Effector memory CD4-positive, alpha-beta T cell (primary cell): ENCODE measurements at places on chromosomes 12 and 14.

GRCh38 chr14:99745307-99745951 is 47.8 kb upstream of the EML1 start:
- H3K27ac ChIP-seq: no peak overlapping the region
- peaks cover 5% of the 10 kb centered on the region for H3K4me1 ChIP-seq
- H3K36me3 ChIP-seq: no peaks in the 10 kb centered on the region
- no peak for DNase-seq
- H3K27me3 ChIP-seq: no peaks in the 10 kb centered on the region
- no peak overlapping the region for H3K4me3 ChIP-seq

DNA sequence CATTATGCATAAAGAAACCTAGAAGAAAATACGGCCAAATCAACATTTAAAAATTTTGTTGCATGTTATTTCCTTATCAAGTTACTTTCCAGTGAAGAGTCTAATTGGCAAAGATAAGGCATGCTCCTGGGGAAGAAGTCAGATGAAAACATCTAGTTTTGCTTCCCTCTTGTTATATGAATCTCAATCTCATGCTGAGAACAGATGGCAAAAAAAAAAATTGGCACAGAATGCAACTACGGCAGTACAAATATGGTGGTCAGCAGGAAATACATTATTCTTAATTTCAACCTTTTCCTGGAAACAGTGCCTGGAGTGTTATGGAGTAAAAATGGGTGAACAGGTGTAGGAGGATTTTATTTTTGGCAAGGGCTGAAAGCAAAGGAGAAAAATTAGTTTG is 32.8 kb downstream of the HECTD4 start:
- DNase-seq: no peak
- H3K4me3 ChIP-seq: no peak overlapping the region
- H3K27ac ChIP-seq: no peak overlapping the region
- H3K36me3 ChIP-seq: no peaks in the 10 kb centered on the region
- H3K27me3 ChIP-seq: no peaks in the 10 kb centered on the region
- no peaks in the 10 kb centered on the region for H3K4me1 ChIP-seq

DNA sequence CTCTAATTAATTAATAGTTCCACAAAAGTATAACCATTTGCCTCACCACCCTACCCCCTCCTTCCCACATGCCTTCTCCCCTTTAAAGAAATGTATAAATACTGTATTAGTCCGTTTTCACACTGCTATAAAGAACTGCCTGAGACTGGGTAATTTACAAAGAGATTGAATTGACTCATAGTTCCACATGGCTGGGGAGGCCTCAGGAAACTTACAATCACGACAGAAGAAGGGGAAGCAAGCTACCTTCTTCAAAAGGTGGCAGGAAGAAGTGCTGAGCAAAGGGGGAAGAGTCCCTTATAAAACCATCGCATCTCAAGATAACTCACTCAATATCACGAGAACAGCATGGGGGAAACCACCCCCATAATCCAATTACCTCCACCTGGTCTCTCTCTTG is 8.2 kb upstream of the RESF1 start:
- no peak overlapping the region for H3K27ac ChIP-seq
- H3K36me3 ChIP-seq: no peaks in the 10 kb centered on the region
- no peak overlapping the region for H3K4me3 ChIP-seq
- no peaks in the 10 kb centered on the region for H3K27me3 ChIP-seq
- DNase-seq: no peak

- peaks cover 7% of the 10 kb centered on the region for H3K4me1 ChIP-seq
- H3K4me3 ChIP-seq: no peak overlapping the region
- H3K27me3 ChIP-seq: no peaks in the 10 kb centered on the region
Observed at GRCh38 chr14:65169351-65169750, 67.0 kb upstream of the MAX start.

GRCh38 chr14:23831596-23831995 is 122.0 kb upstream of the DHRS4 start:
- no peaks in the 10 kb centered on the region for H3K36me3 ChIP-seq
- no peak for DNase-seq
- H3K27ac ChIP-seq: no peak overlapping the region
- no peak overlapping the region for H3K4me3 ChIP-seq

- DNase-seq: no peak
- H3K27ac ChIP-seq: no peak overlapping the region
- H3K27me3 ChIP-seq: no peaks in the 10 kb centered on the region
- no peaks in the 10 kb centered on the region for H3K36me3 ChIP-seq
Observed at GRCh38 chr12:67764946-67765619, 116.5 kb downstream of the DYRK2 start.

- no peak for DNase-seq
- H3K4me1 ChIP-seq: peaks cover 9% of the 10 kb centered on the region
- H3K36me3 ChIP-seq: peaks cover 45% of the 10 kb centered on the region
Observed at GRCh38 chr12:122503147-122503751, 2.5 kb upstream of the ZCCHC8 start.

- H3K27me3 ChIP-seq: no peaks in the 10 kb centered on the region
- DNase-seq: no peak
- H3K4me1 ChIP-seq: peaks cover 12% of the 10 kb centered on the region
- no peak overlapping the region for H3K27ac ChIP-seq
- no peak overlapping the region for H3K4me3 ChIP-seq
Observed at GRCh38 chr14:105083926-105084685, 18.9 kb upstream of the GPR132 start.

DNA sequence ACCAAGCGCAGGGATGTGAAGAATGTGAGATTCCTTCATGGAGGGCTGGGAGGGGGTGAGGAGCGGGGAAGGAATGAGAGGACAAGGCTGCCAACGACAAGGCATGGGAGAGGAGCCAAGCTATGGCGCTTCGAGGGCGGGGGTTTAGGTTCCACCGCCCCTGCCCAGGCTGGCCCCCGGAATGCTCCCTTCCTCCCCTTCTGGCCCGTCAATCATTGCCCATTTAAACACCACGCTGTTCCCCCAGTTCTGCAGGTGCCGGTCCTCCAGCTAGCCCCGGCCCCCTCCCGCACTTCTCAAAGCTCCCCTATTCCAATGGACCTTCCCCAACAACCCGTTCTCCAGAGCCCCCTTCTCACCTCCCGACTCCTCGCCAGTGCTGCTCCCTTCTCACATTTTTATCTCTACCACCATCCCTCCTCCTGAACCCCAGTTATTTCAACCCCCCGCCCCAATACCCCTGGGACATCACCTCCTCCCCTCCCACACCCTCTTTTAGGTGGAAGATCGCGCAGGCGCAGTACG is 428 bp downstream of the RNF41 start:
- H3K36me3 ChIP-seq: peaks cover 3% of the 10 kb centered on the region
- H3K27me3 ChIP-seq: no peaks in the 10 kb centered on the region
- peak overlapping the region; percentile 100 for H3K4me3 ChIP-seq
- no peak for DNase-seq
- H3K27ac ChIP-seq: peak overlapping the region; percentile 99
